Ovary (tissue), 10 donors: ENCODE measurements at places on chromosomes 5 and 9. TPM values are rescaled to one million over a fixed set of nuclear protein-coding genes. Genes with fewer than 3 reads are reported as not detected.

DNA sequence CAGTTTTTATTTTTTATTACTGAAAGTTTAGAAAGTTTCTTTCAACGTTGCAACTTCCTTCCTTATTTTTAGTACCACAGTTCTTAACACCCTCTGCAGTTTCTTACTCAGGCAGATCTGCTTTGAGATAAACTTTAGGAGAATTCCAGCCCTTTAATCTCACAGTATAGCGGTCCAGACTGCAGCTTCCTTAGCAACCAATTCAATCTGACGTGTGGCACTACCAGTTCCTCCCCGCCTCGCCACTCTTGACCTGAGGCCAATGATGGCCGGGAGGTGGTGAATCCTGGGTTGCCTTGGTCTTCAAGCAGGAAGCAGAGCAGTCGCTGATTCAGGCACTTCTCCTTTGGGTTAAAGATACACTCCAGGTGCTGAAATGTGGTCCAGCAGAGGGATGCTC, 334.3 kb upstream of the TRPC7 start:
- no peaks in the 10 kb centered on the region for H3K27me3 ChIP-seq
- H3K27ac ChIP-seq: no peak overlapping the region
- no peaks in the 10 kb centered on the region for H3K36me3 ChIP-seq
- no peaks in the 10 kb centered on the region for H3K4me1 ChIP-seq
- no peak for DNase-seq

GRCh38 chr5:59173578-59173977, 590.7 kb downstream of the RAB3C start:
- no peaks in the 10 kb centered on the region for H3K27me3 ChIP-seq
- H3K27ac ChIP-seq: no peak overlapping the region
- no peaks in the 10 kb centered on the region for H3K4me1 ChIP-seq
- H3K4me3 ChIP-seq: no peak overlapping the region
- DNase-seq: no peak

DNA sequence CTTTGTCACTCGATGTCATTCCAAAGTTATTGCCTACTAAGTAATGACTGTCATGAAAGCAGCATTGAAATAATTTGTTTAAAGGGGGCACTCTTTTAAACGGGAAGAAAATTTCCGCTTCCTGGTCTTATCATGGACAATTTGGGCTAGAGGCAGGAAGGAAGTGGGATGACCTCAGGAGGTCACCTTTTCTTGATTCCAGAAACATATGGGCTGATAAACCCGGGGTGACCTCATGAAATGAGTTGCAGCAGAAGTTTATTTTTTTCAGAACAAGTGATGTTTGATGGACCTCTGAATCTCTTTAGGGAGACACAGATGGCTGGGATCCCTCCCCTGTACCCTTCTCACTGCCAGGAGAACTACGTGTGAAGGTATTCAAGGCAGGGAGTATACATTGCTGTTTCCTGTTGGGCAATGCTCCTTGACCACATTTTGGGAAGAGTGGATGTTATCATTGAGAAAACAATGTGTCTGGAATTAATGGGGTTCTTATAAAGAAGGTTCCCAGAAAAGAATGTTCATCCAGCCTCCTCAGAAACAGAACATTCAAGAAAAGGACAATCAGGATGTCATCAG, 11.3 kb downstream of the TLR4 start:
- no peak overlapping the region for H3K27ac ChIP-seq
- H3K36me3 ChIP-seq: no peaks in the 10 kb centered on the region
- no peaks in the 10 kb centered on the region for H3K27me3 ChIP-seq

GRCh38 chr9:129609486-129610212, 11.3 kb downstream of the C9orf50 start:
- peak; percentile 81 for DNase-seq
- peak overlapping the region; percentile 57 for H3K4me3 ChIP-seq
- H3K27ac ChIP-seq: peak overlapping the region; percentile 89
- no peaks in the 10 kb centered on the region for H3K27me3 ChIP-seq
- H3K4me1 ChIP-seq: peaks cover 16% of the 10 kb centered on the region

DNA sequence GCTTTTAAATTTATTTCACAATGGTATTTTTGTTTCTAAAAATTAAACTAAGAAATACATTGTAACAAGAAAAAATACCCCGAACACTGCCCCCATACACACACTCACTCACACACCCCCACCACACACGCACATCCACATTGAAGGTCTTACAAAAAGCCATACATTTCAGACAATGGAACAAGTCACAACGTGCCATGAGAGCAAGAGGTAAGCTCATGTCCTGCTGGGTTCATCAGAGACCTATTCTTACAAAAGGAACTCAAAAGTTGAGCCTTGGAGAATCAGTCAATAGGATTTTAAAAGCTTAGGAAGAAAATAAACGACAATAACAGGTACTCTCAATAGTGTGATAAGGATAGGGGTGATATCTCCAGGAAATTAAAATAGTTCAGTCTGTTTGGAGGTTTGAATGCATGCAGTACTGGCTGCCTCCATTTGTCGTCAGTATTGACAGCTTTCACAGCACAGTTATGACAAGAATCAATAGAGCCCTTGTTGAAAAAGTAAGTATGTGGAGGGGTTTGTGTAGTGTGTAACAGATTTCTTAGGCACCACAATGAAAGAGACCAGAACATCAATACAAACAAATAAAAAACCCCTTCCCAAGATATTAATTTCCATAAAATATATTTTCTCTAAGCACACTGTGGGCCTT, 1826.2 kb upstream of the CDH6 start:
- no peaks in the 10 kb centered on the region for H3K27me3 ChIP-seq
- no peaks in the 10 kb centered on the region for H3K36me3 ChIP-seq
- no peaks in the 10 kb centered on the region for H3K4me1 ChIP-seq
- DNase-seq: no peak
- no peak overlapping the region for H3K27ac ChIP-seq
- no peak overlapping the region for H3K4me3 ChIP-seq

- H3K27me3 ChIP-seq: no peaks in the 10 kb centered on the region
- H3K4me3 ChIP-seq: no peak overlapping the region
- H3K36me3 ChIP-seq: no peaks in the 10 kb centered on the region
- H3K4me1 ChIP-seq: peaks cover 9% of the 10 kb centered on the region
Observed at GRCh38 chr9:14271093-14271673, 42.8 kb downstream of the NFIB start.

DNA sequence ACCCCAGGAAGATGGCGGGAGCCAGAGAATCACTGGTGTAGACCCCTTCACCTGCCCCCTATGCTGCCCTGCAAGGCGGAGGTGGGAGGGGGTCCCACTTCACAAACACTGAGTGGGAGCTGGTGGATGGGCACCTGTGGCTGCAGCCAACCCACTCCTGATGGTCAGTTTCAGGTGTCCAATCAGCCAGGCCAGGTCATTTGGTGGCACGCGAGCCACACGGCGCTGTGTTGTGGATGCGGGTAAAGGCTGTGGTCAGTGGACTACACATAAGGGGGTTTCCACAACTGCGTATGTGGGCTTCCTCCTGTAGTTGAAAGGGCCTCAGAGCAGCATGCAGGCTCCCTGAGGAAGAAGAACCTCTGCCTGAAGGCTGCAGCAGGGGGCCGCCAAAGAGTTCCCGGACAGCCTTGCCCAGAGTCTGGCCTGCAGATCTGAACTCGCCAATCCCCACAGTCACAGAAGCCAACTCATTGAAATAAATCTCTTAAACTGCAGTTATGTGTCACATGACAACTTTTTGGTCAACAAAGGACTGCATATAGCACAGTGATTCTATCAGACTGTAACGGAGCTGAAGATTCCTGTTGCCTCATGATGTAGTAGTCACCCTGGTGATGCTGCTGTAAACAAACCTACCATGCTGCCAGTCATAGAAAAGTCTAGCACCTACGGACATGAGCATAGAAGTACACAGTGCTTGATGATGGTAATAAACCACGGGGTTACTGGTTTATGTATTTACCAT, 284.7 kb upstream of the IRX2 start:
- H3K27ac ChIP-seq: no peak overlapping the region
- H3K36me3 ChIP-seq: no peaks in the 10 kb centered on the region
- no peak overlapping the region for H3K4me3 ChIP-seq
- H3K4me1 ChIP-seq: no peaks in the 10 kb centered on the region
- no peak for DNase-seq

- H3K4me1 ChIP-seq: no peaks in the 10 kb centered on the region
- no peaks in the 10 kb centered on the region for H3K36me3 ChIP-seq
- H3K27me3 ChIP-seq: no peaks in the 10 kb centered on the region
- H3K4me3 ChIP-seq: no peak overlapping the region
Observed at GRCh38 chr5:19676895-19677294, 311.1 kb downstream of the CDH18 start.

- no peaks in the 10 kb centered on the region for H3K36me3 ChIP-seq
- H3K4me1 ChIP-seq: peaks cover 17% of the 10 kb centered on the region
- H3K4me3 ChIP-seq: no peak overlapping the region
- DNase-seq: no peak
Observed at GRCh38 chr5:150661821-150662596, 958 bp downstream of the MYOZ3 start.

- H3K27me3 ChIP-seq: no peaks in the 10 kb centered on the region
- no peak overlapping the region for H3K4me3 ChIP-seq
- H3K27ac ChIP-seq: peak overlapping the region; percentile 12
- no peak for DNase-seq
- no peaks in the 10 kb centered on the region for H3K4me1 ChIP-seq
- H3K36me3 ChIP-seq: no peaks in the 10 kb centered on the region
Observed at GRCh38 chr9:97615439-97616072, 17.6 kb downstream of the TSTD2 start.

- H3K36me3 ChIP-seq: no peaks in the 10 kb centered on the region
- no peak overlapping the region for H3K4me3 ChIP-seq
- H3K4me1 ChIP-seq: no peaks in the 10 kb centered on the region
- DNase-seq: no peak
- H3K27ac ChIP-seq: no peak overlapping the region
Observed at GRCh38 chr9:84266087-84266561, 74.4 kb downstream of the SLC28A3 start.

DNA sequence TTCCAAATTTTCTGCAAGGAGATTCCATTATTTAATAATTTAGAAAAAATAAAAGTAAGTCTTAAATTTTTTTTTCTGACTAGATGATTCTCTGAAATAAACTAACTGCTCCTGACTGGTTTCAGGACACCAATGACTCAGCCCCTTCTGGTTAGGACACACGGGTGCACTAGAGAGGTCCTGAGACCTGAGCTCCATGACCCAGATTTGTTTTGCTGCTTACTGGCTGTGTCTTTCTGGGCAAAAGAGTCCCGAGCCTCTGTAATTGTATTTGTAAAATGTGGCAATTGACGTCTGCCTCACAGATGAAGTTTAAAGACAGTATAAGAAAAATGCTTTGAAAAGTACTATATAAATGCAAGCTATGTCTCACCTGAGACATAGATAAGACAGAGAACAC, 89.1 kb downstream of the SLC24A2 start:
- no peak overlapping the region for H3K4me3 ChIP-seq
- no peaks in the 10 kb centered on the region for H3K27me3 ChIP-seq
- H3K4me1 ChIP-seq: no peaks in the 10 kb centered on the region
- DNase-seq: no peak
- no peak overlapping the region for H3K27ac ChIP-seq
- no peaks in the 10 kb centered on the region for H3K36me3 ChIP-seq

DNA sequence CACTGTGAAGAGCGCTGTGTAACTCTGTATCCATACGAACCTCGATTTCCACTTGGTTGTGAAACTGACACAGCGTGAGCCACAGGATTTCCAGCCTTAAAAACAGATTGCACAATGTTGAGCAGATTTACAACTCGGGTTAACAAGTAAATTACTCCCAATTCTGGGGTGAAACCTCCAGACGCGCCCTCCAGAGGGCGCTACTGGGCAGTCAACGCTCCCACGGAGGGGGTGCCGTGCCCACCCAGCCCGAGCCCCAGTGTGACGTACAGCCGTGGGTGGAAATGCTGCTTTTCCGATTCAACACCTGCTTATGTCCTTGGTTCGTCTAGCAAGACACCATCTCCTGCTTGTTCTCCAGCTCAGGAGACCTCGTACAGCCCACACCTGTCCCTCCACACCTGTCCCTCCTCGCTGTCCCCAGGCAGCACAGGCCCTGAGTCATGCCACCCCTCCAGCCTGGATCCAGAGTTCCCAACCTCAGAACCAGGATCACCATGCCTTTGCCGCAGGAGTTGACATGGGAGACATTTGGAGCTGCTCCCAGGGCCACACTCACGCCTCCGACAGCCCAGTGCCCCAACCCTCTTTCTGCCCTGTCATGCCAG, 34.4 kb upstream of the SLC6A3 start:
- H3K27me3 ChIP-seq: no peaks in the 10 kb centered on the region
- DNase-seq: no peak
- no peaks in the 10 kb centered on the region for H3K4me1 ChIP-seq
- H3K4me3 ChIP-seq: no peak overlapping the region
- no peak overlapping the region for H3K27ac ChIP-seq
- H3K36me3 ChIP-seq: no peaks in the 10 kb centered on the region

GRCh38 chr9:114238472-114238871, 83.1 kb downstream of the COL27A1 start:
- H3K36me3 ChIP-seq: no peaks in the 10 kb centered on the region
- no peak for DNase-seq
- H3K27me3 ChIP-seq: no peaks in the 10 kb centered on the region
- no peak overlapping the region for H3K27ac ChIP-seq
- H3K4me1 ChIP-seq: peaks cover 16% of the 10 kb centered on the region

GRCh38 chr5:29230591-29230990, 1962.9 kb upstream of the CDH6 start:
- H3K27ac ChIP-seq: no peak overlapping the region
- H3K4me1 ChIP-seq: no peaks in the 10 kb centered on the region
- DNase-seq: no peak
- no peaks in the 10 kb centered on the region for H3K27me3 ChIP-seq
- H3K4me3 ChIP-seq: no peak overlapping the region
- H3K36me3 ChIP-seq: no peaks in the 10 kb centered on the region

DNA sequence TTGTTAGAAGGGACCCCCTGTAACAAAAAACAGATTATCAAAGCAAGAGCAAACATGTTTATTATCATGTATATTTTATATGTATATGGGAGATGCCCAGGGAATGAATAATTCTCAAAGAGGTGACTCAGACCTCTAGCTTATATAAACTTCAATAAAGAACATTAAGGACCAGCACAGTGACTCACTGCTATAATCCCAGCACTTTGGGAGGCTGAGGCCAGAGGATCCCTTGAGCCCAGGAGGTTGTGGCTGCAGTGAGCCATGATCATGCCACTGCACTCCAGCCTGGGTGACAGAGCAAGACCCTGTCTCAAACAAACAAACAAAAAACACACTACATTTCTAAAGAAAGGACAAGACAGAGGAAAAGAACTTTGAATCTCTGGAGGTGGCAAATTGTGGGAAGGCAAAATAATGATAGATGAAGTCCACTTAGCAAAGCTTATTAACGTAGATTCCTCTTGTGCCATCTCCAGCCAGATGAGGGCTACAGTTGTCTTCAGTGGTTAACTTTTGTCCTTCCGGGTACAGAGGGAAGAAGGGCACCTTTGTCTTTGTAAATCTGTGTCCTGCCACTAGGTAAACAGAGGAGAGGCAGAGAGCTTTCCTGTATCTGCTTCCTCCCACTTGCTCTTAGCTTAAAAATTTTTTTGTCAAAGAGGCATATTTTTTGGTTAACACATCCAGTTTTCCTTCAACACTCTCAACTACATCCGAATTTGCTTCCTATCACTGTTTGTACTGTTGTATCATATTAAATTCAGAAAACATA, 7.5 kb upstream of the RFK start:
- H3K27ac ChIP-seq: no peak overlapping the region
- no peaks in the 10 kb centered on the region for H3K36me3 ChIP-seq
- H3K27me3 ChIP-seq: no peaks in the 10 kb centered on the region
- DNase-seq: no peak

FGF18 gene
- total RNA-seq: 0.69 TPM

FABP6 gene
- 10.6 TPM for total RNA-seq

RORB gene
- total RNA-seq: 0.80 TPM

AUH gene
- total RNA-seq: 18.6 TPM

IFNB1 gene
- total RNA-seq: not detected

ENHO gene
- total RNA-seq: not detected

ERCC8 gene
- 9.0 TPM for total RNA-seq

PLPPR1 gene
- total RNA-seq: not detected

FAM153A gene
- total RNA-seq: 5.2 TPM

LCN9 gene
- not detected for total RNA-seq

ANKH gene
- 29.8 TPM for total RNA-seq
